ENCODE measurements at places on chromosomes 11 and 22.

GRCh38 chr11:116533186-116533825 lies 239.5 kb downstream of the BUD13 start:
- no peak for DNase-seq

DNA sequence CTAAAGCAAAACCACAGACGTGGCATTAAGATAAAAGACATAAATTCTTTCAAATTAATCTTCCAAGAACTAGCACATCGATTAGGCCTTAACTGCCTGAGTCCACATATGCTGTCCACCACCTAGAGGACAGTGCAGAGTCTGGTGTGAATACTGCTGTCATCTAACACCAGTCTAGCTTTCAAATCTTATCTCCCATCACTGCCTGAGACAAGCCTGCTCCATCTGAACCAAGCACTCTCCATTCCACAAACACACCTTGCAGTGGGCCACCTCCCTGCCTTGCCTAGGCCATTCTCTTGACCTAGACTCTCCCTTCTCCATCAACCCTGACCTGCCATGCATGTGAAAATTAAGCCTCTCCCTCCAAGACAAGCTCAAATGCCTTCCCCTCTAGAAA lies 129.5 kb upstream of the PITPNB start:
- DNase-seq, result no peak

- DNase-seq, result no peak
These were observed 34.6 kb downstream of the SPECC1L start for GRCh38 chr22:24305260-24305692.

DNA sequence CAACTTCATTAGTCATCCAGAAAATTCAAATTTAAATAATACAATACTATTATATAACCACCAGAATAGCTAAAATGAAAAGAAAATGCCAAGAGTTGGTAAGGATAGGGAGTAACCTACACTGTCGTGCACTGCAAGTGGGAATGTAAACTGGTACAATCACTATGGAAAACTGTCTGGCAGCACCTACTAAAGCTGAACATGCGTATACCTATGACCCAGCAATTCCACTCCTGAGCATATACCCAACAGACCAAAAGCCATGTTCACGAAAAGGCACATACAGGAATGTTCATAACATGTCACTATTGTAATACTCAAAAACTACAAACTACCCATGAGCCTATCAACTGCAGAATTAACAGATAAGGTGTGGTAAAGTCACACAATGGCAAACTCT lies 32.7 kb downstream of the DENND5A start:
- no peak for DNase-seq

DNA sequence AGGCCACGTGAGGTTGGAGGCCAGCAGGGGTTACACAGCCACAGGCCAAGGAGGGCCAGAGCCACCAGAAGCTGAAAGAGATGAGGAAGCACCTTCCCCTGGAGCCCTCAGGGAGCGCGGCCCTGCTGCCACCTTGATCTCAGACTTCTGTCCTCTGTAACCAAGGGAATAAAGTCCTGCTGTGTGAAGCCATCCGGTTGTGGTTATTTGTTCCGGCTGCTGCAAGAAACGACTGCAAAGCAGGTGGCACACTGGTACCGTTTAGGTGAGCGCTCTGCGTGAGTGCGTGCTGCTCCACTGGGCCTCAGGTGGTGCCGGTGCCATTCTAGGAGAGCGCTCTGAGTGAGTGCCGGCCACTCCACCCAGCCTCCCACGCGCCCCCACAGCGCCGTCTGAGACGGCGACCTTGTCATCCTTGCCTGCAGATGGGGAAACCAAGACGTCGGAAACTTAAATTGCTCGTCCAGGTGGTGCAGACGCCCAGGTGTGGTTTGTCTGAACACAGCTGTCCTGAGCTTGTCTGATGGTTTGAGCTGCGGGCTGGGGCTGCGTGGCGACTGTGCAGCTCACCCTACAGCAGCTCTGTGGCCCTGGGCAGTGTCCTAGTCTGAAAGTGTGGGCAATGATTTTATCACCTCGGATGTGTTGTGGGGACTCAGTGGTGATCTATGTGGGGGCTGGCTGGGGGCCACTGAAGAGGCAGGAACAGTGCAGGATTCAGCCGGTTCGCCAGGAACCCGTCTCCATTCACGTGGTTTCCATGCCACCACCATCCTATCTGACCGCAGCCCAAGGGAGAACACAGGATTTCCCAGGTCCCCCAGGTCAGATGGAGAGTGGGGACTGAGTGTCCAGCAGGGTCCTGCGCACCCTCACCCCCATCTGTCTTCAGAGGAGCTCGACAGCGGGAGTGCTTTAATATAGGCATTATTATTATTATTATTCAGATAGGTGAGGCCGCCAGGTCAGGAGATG lies 4.6 kb upstream of the MRGPRG start:
- no peak for DNase-seq

- DNase-seq, result no peak
These were observed 460.9 kb upstream of the LRRC4C start for GRCh38 chr11:41920374-41920773.

- no peak for DNase-seq
These were observed 16.0 kb upstream of the EFCAB6 start for GRCh38 chr22:43827926-43828724.

- DNase-seq, result peak; percentile 82
These were observed 77.4 kb downstream of the GGTLC2 start for GRCh38 chr22:22721681-22722354.

DNA sequence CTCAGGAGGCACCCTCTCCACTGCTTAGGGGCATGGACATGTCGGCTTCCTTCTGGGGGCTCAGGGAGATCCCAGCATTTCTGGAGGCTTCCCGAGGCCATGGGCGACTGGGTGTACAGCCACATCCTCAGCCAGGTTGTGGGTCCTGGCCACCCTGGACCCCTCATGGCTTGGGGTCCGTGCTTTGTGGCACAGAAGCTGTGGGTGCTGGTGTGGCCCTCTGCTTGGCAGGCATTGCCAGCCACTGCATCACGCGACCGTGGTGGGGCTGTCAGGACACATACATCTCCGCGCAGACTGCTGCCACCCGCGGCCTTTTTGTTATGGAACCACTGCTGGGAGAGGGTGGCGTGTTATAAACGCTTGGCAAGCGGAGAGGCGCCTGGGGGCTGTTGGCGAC lies 1174.9 kb downstream of the BRD1 start:
- no peak for DNase-seq

DNA sequence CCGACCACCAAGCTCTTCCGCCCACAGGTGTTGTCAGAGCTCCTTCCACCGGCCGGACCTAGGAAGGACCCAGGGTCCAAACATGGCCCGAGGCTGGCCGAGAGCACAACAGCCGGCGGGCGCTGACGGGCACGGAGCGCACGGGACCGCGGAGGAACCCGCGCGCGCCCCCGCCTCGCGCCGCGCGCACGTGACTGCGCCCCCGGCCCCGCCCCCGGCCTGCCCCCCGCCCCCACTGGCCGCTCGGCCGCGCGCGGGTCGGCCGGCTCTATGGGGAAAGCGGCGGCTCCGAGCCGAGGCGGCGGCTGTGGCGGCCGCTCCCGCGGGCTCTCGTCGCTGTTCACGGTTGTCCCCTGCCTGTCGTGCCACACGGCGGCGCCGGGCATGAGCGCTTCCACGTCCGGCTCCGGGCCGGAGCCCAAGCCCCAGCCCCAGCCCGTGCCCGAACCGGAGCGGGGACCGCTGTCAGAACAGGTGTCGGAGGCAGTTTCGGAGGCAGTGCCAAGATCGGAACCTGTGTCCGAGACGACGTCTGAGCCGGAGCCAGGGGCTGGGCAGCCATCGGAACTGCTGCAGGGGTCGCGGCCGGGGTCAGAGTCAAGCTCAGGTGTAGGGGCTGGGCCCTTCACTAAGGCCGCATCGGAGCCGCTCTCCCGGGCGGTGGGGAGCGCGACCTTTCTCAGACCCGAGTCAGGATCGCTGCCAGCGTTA lies at the start of gene OSBP2:
Gene OSBP2 (plus strand): TSS at position 235 of the 711 bp plus-strand sequence. CDS start 36 bp downstream, at position 271.
- DNase-seq, result no peak

DNA sequence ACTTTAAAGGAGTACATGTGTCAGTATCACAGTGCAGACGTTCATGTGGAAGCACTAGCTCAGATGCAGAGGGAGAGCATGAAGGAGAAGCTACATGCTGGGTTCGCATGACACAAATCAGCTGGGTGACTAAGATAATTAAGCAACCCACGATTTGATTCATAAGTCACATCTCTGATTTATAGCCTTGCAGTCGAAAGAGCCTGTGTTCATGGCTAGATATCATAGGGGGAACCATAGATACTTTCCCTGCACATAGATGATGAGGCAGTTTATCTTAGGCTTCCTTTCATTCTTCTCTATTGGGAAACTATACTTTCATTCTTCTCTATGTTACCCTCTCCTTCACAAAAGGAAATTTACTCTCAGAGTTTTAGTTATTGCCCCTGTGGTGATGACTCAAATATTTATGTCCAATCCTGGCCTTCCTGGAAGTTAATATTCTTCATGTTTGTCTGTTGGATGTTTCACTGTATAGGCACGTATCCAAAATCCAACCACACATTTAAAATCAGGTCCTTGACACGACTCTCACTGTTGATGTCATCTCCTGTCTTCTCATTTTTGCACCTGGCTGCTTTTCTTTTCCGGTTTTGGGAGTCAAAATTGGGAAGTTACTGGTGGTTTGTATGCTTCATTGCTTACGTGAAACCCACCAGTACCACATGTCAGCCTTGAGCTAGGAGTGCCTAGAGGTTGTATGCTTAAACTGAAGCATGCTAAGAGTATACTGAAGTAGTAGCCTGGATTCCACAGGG lies 56.3 kb upstream of the SLC5A12 start:
- no peak for DNase-seq

GRCh38 chr11:133723056-133723455 lies 122.3 kb downstream of the SPATA19 start:
- DNase-seq, result no peak

- peak; percentile 49 for DNase-seq
These were observed 1.2 kb upstream of the ARHGEF12 start for GRCh38 chr11:120334894-120335462.

DNA sequence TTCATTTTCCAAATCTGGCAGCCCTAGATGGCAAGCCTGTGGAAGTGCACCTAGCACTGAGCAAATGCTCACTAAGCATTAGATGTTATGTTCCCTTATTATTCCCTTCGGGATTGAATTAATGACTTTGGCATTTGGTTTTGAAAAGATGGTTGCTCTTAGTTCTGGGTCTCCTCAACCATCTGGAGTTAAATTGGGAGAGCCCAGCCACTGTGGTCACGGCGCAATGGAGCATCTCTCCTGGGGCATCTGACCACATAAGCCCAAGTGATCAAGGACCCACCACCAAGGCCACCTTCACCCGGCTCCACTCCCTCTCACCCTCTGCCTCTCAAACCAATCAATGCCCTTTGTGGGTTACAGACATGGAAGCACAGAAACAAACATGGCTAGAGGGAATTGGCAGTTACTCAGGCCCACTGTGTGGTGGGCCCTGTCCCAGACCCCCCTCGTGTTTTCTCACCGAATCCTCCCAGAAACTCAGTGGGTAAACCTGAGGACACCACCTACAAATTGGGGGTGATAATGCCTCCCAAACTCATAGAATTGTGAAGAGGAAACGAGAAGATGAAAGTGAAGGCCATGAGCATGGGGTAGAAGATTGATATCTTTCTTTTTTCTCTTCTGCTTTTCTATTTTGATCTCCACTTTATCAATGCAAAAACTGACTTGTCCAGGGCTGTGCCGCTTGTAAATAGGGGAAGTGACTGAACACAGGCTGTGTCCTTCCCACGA lies 52.2 kb downstream of the IRAG1 start:
- no peak for DNase-seq

GRCh38 chr22:28791841-28792490 lies 8.4 kb downstream of the XBP1 start:
- no peak for DNase-seq

DNA sequence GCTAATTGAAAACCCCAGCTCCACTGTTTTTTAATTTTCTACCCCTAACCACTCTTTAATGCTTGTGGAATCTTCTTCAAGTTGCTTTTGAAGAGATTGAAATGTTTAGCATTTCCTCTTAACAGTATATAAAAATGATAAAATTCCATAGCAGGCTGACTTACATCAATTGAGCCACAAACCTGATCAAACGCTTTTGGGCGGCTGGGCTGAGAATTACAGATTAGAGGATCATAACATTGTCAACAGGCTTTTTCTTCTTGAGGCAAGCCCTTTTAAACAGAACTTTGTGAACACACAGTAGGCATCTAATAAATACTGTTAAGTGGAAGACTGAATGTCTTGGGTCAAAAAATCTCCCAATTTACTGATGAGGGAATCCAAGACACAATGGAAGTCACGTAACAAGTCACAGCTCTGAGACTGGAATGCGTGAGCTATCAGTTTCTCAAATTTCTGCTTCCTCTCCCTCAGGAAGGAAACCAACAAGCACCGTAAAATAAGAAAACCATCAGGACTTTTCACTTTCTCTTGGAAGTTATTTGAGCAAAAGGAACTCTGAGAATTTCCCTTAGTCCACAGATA lies 50.0 kb upstream of the CCDC89 start:
- no peak for DNase-seq

DNA sequence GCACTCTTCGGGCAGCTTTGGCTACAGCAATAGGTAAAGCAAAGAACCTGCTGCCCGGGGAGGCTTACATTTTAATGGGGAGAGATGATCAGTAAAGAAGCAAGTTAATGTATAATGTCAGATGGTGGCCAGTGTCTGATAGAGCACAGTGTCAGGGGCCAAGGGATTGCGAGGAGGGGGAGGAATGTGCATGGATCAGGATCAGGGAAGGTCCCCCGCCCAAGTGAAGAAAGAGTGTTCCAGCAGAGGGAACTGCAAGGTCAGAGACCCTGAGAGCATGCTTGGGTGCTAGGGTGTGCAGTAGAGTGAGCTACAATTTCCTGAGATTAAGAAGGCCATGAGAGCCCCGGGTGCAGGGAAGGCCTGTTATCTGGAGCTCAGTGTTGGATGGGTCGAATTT lies 39.7 kb downstream of the TIMP3 start:
- DNase-seq, result no peak
